Left colon (tissue), 2 donors: ENCODE measurements at places on chromosomes 2 and 18. TPM values are rescaled to one million over a fixed set of nuclear protein-coding genes. Genes with fewer than 3 reads are reported as not detected.

CDCA7 gene
- 22.8 TPM for total RNA-seq

INHBB gene
- total RNA-seq: 0.47 TPM

C2orf68 gene
- total RNA-seq: 44.7 TPM

CIAO1 gene
- 61.7 TPM for total RNA-seq

SNORC gene
- total RNA-seq: 35.0 TPM

EVA1A gene
- total RNA-seq: 0.87 TPM

SP5 gene
- total RNA-seq: 1.7 TPM

NUP35 gene
- 7.7 TPM for total RNA-seq

SULT1C2 gene
- 3.7 TPM for total RNA-seq
